ENCODE measurements at places on chromosomes 7 and 10. TPM values are rescaled to one million over a fixed set of nuclear protein-coding genes. Genes with fewer than 3 reads are reported as not detected.

DNA sequence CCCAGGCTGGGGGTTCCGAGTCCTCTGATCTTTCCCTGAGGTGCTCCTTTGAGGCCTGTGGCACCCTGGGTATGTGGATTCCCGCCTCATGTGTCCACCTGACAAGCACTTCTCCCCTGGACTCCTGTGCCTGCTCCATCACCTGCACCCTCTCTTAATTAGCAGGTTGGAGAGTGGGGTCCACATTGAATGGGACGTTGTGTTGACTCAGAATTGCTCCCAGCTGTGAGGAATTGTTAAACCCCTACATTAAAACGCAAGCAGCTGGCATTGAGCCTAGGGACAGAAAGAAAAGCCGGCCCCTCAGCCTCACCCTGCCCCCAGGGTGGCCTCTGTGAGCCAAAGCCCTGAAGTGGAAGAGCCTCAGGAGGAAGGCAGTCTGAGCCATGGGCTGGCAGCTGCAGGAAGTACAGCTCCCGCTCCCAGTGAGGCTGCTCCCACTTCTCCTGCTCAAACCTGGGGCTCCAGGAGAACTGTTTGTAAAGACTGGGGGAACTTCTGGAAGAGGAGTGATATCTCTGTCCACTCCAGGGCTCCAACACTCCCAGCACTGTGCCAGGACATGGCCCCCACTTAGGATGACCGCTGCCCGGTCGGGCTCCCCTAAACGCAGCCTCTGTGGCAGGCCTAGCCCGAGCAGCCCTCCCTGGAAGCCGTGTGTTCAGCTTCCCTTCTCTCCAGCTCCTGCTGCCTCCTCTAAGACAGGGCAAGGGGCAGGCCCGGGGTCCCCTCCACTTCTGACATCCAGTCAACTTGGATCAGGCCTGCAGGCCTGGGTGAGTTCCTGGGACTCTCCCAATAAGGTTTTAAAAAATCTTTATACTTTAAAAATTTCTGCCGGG lies 1.8 kb upstream of the OPN4 start:
- DNase-seq: no peak

GRCh38 chr7:94042381-94042780 lies 38.2 kb upstream of the BET1 start:
- DNase-seq: no peak

GRCh38 chr10:124992462-124993344 lies 50.8 kb downstream of the ZRANB1 start:
- no peak for DNase-seq

- DNase-seq: no peak
Measured at GRCh38 chr7:107167483-107168232, 1.1 kb upstream of the HBP1 start.

DNA sequence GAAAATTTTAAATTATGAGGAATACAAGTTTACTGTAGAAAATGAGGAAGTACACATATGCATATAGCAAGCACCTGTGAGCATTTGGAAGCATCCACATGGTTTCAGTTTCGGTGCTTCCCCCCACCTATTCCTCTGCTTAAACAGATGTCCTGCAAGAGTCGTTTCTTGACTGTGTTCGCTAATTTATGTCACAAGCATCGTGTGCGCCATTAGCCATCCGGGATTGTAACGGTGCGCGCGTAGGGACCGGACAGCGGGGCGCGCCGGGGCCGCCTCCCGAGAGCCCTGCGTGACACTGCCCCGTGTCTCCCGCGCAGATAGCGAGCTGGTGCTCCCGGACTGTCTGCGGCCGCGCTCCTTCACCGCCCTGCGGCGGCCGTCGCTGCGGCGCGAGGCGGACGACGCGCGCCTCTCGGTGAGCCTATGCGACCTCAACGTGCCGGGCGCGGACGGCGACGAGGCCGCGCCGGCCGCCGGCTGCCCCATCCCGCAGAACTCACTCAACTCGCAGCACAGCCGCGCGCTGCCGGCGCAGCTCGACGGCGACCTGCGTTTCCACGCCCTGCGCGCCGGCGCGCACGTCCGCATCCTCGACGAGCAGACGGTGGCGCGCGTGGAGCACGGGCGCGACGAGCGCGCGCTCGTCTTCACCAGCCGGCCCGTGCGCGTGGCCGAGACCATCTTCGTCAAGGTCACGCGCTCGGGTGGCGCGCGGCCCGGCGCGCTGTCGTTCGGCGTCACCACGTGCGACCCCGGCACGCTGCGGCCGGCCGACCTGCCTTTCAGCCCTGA lies 90.9 kb downstream of the NEURL1 start:
- DNase-seq: no peak

- DNase-seq: peak; percentile 20
Measured at GRCh38 chr10:123772645-123773508, 106.7 kb downstream of the GPR26 start.

DNA sequence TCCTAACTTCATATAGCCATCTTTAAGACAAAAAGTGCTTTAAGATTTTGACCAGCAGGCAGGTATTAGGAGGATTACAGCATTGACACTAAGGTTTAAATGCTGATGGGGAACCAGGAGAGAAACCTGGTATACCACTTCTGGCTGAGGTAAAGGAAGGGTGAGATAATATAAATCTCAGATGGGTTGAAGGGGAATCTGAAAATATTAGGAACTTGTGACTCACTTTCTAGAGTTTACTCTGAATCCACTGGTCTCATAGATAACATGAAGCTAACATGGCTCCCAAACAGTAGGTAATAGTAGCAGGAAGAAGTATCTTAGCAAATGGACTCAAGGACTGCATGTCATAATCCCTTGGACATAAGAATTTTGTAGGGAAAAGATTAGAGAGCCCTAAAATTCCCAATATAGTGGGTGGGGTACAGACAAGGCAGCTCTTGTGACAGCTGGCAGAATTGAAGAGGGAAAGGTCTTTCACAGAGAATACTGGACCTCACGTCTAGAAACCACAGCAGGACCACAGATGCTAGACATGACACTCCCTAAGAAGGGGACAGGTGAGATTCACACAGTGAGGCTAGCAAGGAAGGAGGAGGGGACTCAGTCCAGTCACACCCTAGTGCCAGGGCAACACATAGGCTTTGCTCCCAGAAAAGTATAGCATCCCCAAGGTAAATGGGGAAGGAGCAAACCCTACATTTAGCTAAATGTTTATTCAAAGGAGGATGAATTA lies 3.5 kb downstream of the PTTG1IP2 start:
- DNase-seq: no peak

- no peak for DNase-seq
Measured at GRCh38 chr7:50818324-50818723, 35.6 kb upstream of the GRB10 start.

- DNase-seq: no peak
Measured at GRCh38 chr7:122217125-122217524, 73.1 kb upstream of the AASS start.

The TMUB1 gene
- total RNA-seq: 79.5 TPM

The HSPA14 gene
- 24.5 TPM for total RNA-seq

The GGCT gene
- 59.1 TPM for total RNA-seq

The TMEM236 gene
- total RNA-seq: not detected
